ENCODE measurements at places on chromosomes 3 and 15.

DNA sequence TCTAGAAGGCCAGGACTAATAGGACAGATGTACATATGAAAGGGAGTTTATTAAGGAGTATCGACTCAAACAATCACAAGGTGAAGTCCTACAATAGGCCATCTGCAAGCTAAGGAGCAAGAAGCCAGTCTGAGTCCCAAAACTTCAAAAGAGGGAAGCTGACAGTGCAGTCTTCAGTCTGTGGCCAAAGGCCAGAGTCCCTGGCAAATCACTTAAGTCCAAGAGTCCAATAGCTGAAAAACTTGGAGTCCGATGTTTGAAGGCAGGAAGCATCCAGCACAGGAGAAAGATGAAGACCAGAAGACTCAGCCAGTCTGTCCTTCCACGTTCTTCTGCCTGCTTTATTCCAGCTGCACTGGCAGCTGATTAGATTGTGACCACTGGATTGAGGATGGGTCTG is 11.1 kb upstream of the CELF6 start:
- DNase-seq, result no peak

- DNase-seq, result no peak
These were observed 35.5 kb downstream of the ATP8B4 start for GRCh38 chr15:50083424-50084025.

DNA sequence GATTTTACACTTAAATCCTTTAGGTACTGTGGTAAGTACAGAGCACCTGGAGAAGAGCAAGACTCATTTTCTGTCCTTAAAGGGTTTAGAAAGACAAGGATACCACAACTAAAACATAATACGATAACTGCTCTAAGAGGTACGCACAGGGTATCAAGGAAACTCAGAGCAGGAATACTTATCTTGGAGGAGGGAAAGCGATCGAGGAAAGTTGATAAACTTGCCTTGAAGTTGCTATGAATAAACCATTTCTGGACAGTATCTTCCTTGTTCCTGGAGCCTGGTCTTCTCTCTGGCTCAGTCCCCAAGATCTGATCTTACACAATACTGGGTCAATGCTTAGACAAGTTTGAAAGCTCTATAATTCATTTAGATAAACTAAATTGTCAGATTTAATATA is 17.6 kb upstream of the GATM start:
- DNase-seq, result no peak

DNA sequence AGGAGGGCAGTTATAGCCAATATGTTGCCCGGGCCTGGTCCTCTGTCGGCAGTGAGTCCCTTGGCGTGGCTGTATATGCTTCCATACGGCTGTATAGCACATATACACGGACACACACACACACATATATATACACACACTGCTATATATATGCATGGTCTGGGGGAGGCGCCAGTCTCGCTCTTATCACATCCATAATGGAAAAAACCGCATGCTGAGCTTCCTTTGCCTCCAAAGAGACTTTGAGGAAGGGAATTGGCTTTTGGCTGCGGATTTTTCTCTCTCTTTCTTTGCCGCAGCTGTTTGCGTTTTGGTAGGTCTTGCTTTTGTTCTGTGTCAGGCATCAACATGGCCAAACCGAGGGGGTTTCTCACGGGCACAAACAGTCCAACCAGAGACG is 11.3 kb upstream of the TMEM115 start:
- no peak for DNase-seq

GRCh38 chr3:5138214-5138981 is 16.3 kb downstream of the ARL8B start:
- no peak for DNase-seq

DNA sequence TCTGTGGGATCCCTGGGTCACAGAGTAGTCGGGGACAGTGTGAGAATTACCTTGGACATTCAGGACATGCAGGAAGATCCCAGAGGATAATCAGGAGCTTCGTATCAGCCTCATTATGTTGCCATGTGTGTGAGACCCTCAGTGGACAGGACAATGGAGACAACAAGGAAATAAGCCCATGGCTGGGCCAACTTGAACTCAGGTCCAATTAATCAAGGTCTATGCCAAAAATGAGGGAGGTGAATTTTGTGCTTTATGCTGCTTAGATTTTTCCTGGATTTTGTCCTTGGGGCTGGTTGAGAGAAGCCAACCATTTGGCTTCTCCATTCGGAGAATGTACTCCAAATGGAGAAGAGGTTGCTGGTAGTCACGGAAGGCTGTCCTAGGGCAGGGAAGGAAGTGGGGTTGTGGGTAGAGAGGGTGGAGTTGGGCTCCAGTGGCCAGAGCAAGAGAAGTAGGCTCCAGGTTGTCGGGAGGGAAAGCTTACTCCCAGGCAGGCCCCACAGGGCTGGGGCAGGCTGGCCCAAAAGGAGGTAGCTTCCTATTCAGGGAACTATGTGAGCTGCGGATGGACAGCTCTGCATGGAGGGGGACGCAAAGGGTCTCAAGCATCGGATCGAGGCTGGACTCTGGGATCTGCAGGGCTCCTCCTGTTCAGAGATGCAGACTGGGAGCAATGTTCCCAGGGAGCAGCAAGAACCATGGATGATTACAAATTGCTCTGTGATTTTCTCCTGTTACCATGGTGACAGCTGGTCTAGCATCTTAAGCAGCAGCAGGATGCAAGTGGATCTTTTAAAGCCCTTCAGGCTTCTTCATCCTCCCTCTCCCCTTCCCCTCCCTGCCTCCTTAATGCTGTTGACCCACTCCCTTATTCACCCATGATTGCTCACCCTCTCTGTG is 91.1 kb downstream of the WNT7A start:
- DNase-seq, result peak; percentile 13

DNA sequence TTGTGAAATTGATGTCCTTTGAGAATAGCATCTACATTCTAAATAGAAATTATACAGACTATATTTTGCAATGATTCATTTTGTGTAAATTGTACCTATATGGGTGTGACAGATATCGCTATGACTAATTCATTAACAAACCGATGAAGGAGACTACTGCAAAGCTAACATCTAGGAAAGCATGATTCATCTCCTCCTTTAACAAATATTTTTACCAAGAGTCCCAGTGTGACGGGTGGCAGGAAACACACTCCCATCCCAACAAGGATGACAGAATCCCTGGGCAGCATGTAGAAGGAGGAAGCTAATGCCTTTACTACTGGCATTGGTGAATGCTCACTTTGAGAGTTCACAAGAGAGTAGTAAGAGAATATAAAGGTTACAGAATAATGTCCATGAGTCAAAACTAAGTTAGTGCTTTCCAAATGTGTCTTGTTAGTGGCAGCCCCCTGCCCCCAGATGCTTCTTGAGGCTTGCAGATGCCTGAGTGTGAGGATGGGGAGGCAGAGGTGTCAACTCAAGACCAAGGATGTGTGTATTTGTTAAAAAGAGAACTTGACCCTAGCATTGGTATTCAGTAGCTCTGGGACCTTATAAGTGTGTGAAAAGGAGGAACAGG is 180.6 kb downstream of the FMN1 start:
- peak; percentile 20 for DNase-seq

GRCh38 chr3:81500039-81500438 is 261.4 kb downstream of the GBE1 start:
- DNase-seq, result no peak

DNA sequence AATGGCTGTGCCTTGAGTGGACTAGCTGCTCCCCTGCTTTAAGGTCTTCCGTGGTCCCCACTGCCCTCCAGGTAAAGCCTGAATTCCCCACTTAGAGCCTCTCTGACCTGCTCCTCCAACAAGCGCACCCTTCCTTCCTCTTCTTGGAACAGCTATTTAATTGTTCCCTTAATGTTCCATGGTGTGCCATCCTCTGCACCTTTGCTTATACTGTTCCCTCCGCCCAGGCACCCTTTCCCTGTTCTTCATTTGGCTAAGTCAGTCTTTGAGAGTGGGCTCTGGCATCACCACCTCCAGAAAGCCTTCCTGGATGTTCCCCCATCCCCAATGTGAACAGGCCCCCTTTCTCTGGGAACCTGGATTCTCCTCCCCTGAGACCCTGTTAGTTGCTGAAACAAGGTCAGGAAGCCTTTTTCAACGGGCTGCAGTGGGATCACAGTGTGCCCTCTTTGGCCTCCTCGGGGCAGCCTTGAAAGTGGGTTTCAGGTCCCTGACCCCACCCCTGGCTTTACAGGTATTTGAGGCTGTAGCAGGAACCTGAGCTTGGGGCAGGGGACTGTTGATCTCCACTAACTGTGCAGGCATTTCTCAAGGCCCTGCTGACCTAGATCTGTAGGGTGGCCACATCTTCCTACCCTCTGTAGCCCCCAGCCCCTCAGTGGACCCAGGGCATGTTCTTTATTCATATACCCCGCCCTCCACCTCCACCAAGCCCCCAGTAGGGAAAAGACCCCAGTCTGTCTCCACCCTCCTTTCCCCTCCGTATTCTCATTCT is 5.0 kb downstream of the ISLR start:
- DNase-seq, result no peak

DNA sequence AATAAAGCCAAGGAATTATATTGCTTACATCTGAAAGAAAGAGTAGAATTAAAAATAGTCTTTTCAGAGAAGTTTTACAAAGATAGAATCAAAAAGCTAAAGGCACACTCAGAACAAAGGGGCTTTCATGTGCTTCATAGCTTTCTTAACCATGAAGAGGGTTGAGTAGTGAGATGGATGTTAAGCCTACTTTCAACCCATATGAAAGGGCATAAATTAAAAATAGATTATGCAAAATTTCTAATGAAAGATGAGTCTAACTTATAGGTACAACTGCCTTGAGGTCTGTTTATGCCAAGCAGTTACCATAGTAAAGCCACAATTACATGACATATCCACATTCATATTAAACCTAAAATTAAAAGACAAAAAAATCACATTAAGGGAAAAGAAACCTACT is 223.3 kb upstream of the ARHGEF26 start:
- DNase-seq, result no peak

- DNase-seq, result peak; percentile 99
These were observed at the start of gene APEH for GRCh38 chr3:49673715-49674496. APEH (plus strand) TSS chr3:49674351; CDS start chr3:49674402, 51 bp downstream.

- DNase-seq, result no peak
These were observed 4.2 kb upstream of the GMPPB start for GRCh38 chr3:49727924-49728361.

DNA sequence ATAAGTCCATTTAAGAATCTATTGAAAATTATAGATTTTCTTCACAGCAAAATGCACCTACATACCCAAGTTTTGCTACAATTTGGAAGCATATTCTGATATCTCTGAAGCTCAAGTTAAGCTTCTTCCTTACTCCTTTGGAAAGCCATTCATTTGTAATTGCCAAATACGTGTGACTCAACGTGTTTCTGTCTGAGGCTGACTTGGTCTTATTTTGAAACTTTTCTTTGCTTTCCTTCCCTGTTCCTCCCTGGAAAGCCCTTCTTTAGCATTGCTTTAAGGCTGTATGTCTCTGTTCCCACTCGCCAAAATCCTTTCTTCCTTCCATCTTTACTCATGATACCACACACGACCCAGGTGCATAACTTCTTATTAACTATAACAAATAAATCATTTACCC is 232.0 kb downstream of the ZBBX start:
- peak; percentile 51 for DNase-seq

- DNase-seq, result peak; percentile 19
These were observed at the start of gene SLC6A20 for GRCh38 chr3:45795882-45796765. SLC6A20 (minus strand) TSS chr3:45796536; CDS start chr3:45796419, 117 bp downstream.

DNA sequence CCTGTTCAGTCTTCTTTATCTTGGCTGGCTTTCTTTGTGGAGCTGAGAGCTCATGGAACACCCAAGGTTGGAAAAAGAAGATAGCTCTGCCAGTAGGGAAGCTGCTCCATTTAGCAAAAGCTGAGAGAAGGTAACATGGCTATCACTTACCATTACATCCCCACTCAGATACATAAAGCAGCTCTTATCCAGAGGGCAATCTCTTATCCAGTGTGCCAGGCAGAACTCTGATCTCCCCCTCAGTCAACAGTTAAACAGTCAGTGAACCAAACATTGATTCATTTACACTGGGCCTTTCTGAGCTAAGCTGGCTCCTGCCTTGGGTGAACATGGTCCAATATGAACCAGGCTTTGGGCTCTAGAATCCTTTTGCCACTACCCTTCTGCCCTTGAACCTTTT is 624.2 kb downstream of the NTRK3 start:
- no peak for DNase-seq

GRCh38 chr3:61729038-61729634 is 167.8 kb downstream of the PTPRG start:
- DNase-seq, result no peak

GRCh38 chr15:60844010-60844409 is 365.1 kb upstream of the ICE2 start:
- DNase-seq, result no peak

DNA sequence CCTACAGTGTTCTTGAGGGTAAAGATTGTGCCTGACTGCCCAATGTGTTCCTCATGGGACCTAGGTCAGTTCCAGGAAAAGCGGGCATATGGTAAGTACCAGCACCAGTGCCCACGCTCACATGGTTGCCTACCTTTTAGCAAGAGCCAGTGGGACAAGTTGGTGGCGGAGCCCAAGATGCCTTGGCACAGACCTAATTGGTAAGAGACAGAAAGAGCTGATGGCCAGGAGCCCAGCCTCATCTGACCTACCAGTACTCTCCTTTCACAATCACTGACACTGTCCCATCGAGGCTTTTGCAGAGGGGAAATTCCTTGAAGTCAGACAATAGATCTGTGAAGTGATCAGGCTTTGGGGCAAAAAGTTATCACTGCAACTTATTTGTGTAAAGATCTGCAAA is 98.4 kb upstream of the BCL6 start:
- no peak for DNase-seq

DNA sequence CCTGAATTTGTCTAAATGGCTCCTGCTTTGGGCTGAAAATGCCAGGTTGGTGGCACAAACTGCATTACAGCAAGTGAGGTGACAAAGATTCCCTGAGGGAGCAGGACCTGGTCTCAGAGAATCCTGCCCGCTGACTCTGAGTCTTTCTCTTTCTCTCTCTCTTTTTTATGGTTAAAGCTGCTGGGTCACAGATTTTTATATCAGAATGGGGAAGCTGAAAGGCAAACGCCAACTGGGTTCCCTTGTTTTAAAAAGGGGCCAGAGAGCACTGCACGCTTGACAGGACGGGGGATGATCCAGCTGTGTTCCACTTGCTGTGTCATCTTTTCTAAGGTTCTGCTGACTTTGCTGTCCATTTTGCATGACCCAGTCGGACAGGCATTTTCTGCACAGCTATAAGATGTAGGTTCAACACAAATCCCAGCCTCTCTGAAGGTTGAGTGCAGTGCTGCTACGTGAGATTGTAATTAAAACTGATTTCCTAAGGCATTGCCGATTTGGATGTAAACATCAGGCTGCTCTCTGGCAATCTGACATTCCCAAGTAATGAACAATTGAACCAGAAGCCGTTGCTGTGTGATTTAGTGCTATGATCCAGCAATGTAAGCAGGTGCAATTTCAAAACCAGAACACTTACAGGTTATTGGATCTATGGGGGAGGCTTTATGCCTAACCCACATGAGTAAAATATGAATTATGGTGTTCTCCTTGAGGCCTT is 25.8 kb downstream of the ARHGEF3 start:
- peak; percentile 77 for DNase-seq

Measured in suppressor macrophage (primary cell).